ENCODE measurements at places on chromosomes 13 and 19. TPM values are rescaled to one million over a fixed set of nuclear protein-coding genes. Genes with fewer than 3 reads are reported as not detected.

GRCh38 chr19:46030812-46031550 is 8.1 kb upstream of the PGLYRP1 start:
- no peak for DNase-seq

- no peak for DNase-seq
Observed at GRCh38 chr19:42965176-42965575, 28.2 kb upstream of the PSG7 start.

DNA sequence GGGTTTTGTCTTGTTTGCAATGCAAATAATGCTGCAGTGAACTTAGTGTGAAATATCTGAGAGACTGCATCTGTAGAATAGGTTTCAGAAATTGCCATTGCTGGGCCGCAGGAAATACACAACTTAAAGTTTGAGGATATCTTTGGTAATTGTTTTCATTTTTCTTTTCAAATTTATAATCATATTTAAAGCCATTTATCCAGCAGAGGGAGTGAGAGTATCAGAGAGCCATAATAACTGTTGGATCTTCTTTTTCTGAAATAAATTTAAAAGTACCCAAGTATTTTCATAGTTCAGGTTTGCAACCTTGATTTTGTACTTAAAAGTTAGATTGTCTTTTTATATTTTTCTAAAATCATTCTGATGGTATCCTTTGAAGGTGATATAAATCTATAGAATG is 99.4 kb downstream of the ZMYM2 start:
- DNase-seq: no peak

DNA sequence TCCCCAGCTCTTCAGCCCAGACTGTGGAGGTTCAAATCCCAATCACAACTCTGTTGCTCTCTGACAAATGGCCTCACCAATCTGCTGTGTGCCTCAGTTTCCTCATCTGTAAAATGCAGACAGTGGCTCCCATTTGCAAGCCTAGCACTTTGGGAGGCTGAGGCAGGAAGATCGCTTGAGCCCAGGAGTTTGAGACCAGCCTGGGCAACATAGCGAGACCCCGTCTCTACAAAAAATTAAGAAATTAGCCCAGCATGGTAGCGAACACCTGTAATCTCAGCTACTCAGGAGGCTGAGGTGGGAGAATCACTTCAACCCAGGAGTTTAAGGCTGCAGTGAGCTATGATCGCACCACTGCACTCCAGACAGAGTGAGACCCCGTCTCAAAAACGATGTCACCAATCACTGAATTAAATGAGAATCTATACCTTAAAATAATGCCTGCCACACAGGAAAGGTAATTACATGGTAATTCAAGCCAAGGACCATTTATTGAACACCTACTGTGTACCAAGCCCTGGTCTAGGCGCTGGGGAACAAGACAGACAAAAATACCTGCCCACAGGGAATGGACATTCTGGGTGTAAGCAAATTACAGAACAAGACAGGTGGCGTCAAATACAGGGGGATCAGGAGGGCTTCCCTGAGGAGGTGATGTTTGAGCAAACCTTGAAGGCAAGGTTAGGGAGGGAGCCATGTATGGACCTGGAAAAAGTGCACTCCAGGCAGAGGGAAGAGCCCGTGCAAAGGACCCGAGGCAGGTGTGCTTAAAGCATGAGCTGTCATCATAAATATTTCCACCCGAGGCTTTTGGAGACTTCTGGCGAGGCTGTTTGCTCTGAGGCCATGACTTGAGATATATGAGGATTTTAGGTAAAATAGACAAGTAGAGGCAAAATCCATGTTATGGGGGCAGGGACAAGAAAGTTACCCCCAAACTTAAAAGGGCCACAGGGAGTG is 7.7 kb downstream of the NR2F6 start:
- no peak for DNase-seq

Gene MAU2
- 31.7 TPM for total RNA-seq
